Mesendoderm (in vitro differentiated cells): ENCODE measurements at places on chromosomes 7 and 10.
A peak's percentile ranks its signal among the peaks of the same experiment; 100 is the strongest.

- no peak for DNase-seq
Observed at GRCh38 chr7:54419209-54419608, 123.0 kb upstream of the VSTM2A start.

- no peak for DNase-seq
Observed at GRCh38 chr7:138891446-138891810, 89.8 kb downstream of the KIAA1549 start.

GRCh38 chr7:51482976-51483375, 166.4 kb upstream of the COBL start:
- DNase-seq: peak; percentile 72

DNA sequence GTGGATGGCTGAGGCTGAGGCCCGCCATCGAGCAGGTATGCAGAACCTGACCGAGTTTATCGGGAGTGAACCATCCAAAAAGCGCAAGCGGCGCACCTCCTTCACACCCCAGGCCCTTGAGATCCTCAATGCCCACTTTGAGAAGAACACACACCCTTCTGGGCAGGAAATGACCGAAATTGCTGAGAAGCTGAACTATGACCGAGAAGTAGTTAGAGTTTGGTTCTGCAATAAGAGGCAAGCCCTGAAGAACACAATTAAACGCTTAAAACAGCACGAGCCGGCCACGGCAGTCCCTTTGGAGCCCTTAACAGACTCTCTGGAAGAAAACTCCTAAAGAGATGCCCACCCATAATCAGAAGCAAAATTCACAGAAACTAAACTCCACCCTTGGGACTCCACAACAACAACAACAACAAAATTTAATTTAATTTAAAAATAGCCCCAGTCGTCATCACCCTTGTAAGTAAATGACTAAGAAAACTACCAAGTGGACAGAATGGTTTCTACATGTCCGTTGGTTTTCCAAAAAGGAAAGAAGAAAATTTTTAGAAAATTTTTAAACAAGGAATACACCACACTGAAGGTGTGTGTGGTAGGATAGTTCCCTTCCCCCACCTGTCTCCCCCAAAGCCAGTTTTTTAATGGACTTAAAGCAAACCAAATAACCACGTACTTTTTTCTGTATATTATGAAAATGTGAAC, 101.7 kb upstream of the YAE1 start:
- no peak for DNase-seq

GRCh38 chr7:98295467-98296192, 14.1 kb downstream of the BRI3 start:
- DNase-seq: no peak

GRCh38 chr7:134044682-134045081, 82.5 kb upstream of the LRGUK start:
- no peak for DNase-seq

DNA sequence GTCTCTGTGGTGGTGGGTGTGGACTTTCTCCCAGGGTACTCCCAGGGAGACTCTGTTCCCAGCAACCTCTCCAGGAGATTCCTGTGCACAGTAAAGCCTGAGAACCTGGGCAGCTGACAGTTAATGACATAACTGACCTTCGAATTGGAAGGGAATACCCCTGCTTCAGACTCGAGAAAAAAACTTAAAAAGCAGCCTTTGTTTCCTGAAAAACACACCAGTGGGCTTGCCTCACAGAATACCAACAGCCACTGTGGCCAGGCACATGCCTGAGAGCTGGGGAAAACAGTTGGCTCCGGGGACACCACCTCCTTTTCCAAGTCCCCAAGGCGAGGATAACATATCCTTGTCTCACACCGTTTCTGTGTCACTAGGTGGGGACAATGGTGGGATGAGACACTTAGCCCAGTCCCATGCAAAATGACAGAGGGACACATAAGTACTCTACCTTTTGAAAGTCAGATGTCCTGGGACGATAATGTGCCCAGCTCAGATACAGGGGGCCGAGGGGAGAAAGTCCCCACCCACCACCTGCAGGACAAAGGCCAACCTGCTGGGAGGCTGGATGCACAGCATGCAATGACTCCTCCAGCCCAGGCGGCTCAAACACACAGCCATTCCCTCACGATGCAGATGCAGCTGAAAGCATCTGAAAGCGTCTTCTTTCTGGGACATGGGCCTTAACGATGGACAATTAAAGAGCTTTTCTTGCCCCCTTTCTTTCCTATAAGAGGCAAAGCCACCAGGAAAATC, 65.6 kb downstream of the HIPK2 start:
- peak; percentile 28 for DNase-seq

DNA sequence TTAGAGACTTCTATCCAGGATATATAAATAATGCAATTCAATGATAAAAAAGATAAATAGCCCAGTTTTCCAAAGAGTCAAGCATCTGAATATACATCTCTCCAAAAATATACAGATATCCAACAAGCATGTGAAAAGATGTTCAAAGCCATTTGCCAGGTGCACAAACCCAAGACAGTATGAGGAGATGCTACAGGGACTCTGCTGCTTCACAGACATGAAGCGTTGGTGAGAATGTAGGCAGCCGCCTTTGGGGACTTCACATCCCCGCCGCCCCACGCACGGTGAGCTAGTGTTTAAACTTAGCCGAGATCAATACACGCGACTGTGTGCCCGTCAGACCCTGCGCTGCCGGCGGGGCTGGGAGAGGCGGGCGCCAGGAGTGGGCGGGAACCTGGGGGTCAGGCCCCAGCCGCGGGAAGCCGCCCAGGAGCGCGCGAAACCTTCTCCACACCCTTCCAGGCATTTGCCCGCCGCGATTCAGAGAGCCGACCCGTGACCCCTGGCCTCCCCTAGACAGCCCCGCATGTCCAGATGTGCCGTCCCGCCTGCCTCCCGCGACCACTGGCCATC, 927 bp upstream of the ALOX5 start:
- DNase-seq: no peak

GRCh38 chr7:81648716-81649115, 121.1 kb downstream of the HGF start:
- no peak for DNase-seq

DNA sequence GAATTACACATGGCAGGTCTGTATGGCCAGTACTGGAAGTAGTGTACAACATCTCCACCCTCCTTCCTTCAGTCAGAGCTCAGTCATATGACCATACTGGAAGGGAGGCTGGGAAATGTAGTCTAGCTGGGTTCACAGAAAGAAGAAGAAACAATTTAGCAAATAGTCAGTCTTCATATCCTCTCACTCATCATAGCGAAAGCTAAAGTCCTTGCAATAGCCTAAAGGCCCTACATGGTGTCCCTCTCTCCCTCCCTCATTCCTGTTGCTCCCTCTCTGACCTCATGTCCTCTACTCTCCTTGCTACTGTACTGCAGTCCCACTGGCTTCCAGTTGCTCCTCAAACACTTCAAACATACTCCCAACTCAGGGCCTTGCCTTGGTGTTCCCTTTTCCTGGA, 4.3 kb upstream of the CALU start:
- no peak for DNase-seq

GRCh38 chr10:104505521-104506042, 135.5 kb upstream of the SORCS3 start:
- DNase-seq: no peak

- no peak for DNase-seq
Observed at GRCh38 chr7:116942504-116942903, 10.8 kb upstream of the ST7 start.

DNA sequence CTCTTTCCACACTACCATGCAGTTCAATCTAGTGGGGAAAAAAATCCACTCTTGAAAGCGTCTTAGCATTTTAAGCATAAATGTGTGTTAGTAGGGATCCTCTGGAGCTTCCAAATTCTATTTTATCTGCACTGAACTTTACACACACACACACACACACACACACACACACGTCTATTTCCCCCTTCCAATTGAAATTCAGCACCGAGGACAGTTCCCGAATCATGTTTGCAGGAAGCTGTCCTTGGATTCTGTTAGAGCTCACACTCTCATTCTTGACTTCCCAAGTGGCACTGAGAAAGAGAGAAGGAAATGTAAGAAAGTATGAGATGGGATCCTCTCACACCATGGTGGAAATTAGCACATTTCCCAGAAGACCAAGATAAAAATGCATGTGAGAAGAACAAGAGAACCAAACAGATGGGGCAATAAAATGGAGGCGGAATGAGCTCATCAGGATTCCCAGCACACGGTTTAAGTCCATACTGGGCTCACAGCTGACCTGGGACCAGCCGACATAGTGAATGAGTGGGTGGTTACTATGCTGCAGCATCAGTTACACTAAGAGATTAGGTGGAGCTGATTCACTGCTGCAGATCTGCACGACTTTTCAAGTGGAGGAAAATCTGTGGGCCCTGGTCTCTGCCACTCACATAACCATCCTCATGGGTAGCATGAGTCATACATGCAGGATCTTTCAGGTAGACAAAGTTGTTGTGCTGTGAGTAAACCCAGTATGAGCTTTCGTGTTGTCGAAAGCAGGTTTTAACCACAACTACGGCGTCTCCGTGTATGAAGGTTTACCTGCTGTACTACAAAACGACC, 3.3 kb upstream of the NPTX2 start:
- DNase-seq: peak; percentile 67

- DNase-seq: peak; percentile 89
Observed at GRCh38 chr10:126561921-126562680, 108.4 kb downstream of the C10orf90 start.

DNA sequence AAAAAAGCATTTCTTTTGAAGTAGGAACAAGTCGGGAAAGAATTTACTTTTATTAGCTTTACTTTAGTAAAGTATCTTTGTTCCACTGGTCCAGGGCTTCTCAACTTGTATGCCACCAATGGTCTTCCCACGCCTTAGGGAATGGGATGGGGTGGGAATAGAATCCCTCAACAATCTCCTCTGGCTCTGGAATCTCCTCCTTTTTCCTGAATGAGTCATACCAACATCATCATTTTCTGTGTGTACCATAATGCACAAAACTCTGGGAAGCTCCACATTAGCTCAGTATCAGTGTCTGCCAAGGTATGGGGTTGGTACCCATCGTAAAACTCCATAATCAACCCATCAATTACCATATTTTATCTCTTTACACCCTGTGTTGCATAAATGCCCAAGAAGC, 159.4 kb upstream of the BMPER start:
- no peak for DNase-seq

GRCh38 chr10:102678842-102679289, 34.6 kb downstream of the TRIM8 start:
- DNase-seq: peak; percentile 82

GRCh38 chr10:48779077-48779476, 94.4 kb downstream of the WDFY4 start:
- DNase-seq: no peak

GRCh38 chr7:100157334-100158228, 942 bp downstream of the TRAPPC14 start:
- peak; percentile 89 for DNase-seq

DNA sequence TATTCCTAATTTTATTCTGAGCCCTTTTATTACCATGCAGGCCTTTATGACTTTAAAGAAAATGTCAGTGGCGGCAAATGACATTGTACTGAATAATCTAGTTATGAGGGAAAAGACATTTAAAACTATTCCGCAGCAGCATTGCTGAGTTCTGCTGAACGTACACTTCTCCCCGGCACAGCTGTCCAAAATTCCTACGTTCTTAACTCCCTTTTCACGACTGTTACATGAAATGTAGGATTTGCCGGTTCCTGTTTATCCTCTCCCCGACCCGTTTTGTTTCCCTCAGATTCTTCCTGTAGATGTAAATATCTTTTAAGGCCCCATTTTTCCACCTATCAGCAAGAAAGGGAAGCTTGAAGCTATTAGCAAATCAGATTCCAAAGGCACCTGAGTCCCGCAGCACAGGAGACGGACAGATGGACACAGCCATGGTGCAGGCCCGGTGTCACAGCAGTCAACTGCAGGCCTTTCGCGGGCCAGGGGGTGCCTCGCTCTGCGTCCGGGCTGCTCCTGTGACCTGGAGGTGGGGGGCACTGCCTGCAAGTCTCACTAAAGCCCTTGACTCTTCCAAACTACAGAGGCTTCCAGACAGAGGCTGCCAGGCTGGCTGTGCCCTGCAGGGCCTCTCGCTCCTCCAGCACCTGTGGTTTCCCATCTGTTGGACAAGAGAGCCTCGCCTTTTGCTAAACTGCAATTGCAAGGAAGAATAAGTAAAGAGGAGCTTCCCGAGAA, 485.0 kb upstream of the MGMT start:
- DNase-seq: no peak

GRCh38 chr10:12432402-12433189, 83.2 kb downstream of the CAMK1D start:
- no peak for DNase-seq

DNA sequence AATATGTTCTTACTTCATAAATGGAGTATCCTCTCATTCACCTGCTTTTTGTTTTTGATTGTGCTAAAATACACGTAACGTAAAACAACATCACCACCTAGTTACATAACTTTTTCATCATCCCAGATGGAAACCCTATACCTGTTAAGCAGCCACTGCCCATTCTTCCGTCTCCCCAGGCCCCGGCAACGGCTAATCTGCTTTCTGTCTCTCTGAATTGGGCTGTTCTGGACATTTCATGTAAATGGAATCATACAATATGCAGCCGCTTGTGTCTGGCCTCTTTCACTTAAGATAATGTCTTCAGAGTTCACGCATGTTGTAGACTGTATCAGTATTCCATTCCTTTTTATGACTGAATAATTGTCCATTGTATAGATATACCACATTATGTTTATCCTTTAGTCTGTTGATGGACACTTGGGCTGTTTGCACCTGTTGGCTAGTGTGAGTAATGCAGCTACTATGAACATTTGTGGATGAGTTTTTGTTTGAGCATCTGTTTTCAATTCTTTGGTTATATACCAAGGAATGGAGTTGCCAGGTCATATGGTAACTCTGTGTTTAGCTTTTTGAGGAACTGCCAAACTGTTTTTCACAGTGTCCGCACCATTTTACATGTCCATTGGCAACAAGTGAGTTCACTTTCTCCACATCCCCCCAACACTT, 14.1 kb upstream of the SUN1 start:
- no peak for DNase-seq

GRCh38 chr7:35647171-35647574, 47.8 kb downstream of the HERPUD2 start:
- peak; percentile 95 for DNase-seq

DNA sequence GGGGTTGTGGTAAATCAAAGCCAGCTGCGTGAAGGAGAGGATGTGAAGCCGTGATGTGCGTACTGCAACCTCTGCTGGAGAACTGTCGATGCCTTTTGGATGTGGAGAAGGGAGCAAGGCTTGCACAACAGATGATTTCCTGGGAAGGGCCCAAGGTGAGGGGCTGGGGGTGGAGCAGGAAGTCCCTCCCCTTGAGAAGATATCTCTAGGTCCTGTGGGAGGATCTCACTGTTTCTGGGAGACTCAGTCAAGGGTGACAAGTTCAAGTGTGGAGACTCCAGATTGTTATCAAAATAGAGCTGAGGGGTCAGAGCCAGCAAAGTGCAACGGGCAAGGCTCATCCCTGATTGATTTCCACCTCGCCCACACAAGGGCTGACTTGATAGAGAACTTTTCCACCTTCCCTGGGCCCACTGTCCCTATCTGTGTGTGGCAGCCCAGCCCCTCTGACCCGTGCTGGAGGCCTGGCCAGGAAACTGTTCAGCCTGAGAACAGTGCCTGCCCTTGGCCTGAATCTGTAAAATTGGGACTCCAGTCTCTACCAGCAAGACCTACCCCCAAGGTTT, 55.0 kb downstream of the COL13A1 start:
- peak; percentile 83 for DNase-seq
